SIG-M5 (cell line): ENCODE measurements at places on chromosomes 4 and X.

DNA sequence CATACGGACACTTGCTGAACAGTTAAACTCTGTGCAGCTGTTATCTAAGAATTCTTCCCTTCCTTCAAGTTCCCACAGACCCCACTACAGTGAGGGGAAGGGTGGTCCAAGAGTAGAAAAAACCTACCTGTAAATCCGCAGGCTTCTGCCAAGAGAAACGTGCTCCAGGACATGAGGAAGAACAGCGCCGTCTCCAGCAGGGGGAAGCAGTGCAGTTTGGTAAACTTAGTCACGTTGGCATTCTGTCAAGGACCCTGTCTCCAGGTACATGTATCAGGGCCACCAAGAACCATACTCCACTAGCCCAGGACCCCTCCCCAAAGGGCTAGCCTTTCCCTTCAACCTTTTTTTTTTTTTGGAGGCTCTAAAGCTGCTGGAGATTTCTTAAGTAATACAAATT, 79.9 kb downstream of the CHST7 start:
- DNase-seq: no peak

DNA sequence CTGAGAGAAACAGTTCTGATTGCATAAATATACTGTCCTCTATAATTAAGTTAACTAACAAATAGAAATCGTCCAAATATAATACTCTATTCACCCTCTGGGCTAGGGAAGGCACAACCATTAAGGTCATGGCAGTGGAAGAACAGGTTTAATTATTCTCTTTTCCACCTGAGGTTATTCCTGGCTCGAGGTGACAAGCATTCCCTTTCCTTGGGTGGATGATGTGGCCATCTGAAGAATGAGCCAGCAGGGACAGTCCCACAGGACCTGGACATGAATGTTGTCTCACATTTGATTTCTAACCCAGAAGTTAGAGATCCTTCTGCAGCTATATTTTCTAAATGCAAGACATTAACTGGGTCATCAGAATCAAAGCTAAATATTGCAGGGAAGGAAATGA, 5.5 kb downstream of the IBSP start:
- DNase-seq: no peak

GRCh38 chr4:54657551-54658251, at the start of gene KIT:
KIT (plus strand) TSS chr4:54657957; CDS start chr4:54658015, 58 bp downstream.
- no peak for DNase-seq

DNA sequence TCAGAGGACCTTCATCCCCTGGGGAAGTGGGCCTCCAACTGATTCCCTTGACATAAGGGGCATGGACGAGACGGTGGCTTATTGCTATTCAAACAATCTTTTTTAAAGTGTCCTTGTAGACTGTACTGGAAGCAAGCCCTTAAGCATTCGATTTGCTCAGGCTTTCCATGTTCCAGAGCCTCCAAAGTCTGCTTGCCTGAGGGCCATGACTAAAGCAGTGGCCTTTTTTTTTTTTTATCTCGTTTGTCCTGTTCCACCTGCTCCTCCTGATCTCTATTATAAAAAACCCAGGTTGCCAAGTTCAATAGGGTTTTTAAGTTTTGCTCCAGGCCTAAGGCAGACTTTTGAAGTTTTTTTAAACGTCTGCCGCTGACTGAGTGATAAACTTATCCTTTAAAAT, 103.7 kb upstream of the AADAT start:
- no peak for DNase-seq

DNA sequence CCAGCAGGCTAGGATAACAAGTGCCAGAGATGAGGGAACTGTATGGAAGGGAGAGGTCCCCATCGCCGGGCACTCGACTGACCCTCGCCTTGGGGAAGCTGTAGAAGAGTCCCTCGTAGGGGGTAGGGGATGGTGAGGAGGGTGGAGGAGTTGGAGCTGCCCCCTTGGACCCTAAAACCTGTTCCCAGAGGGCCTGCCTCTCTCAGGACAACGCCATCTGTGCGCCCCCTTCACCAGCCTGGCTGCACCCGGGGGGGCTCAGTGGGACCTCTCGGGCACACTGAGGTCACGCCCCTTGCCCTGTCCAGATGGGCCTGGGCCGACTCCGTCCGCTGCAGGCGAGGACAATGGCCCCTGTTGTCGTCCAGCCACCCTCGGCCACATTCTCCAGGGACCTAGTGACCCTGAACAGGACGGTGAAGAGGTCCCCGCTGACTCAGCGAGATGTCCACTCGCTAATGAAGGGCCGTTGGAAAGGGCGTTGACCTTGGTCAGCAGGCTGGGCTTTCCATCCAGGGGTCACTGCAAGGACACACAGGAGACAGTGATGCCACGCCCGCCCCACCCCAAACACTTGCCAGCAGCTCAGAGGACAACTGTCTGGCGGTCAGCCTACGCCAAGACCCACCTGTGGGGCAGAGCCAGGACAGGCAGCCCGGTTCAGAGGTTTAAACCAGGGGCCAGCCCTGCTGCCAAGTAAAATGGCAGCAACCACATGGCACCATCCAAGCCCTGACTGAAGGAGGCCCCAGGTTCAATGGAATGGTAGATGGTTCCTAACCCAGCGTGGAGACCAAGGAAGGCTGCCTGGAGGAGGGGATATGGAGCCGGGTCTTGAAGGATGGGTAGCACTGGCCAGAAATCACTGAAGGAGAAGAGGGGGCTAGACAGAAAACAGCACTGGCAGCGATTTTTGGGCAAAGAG, 51.2 kb downstream of the HMX1 start:
- DNase-seq: no peak

- no peak for DNase-seq
Observed at GRCh38 chrX:129636175-129636681, 18.5 kb downstream of the APLN start.

DNA sequence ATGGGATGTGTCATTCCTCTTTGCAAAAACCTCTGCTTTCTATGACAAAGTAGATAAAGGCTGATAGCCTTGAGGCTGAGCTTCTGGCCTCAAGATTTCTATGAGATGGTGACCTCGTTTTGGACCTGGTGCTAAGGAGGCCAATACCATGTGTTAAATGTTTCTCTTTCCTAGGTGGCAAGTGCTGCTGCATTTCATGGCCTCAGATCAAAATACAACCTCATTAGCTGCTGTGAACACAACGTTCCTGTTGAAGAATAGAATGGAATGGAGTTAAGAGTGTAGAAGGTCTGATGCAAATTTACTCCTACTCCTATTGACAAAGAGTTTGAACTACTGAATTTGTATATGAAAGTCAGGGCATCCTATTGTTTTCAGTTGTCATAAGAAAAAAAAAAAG, 112.0 kb downstream of the C4orf51 start:
- no peak for DNase-seq

DNA sequence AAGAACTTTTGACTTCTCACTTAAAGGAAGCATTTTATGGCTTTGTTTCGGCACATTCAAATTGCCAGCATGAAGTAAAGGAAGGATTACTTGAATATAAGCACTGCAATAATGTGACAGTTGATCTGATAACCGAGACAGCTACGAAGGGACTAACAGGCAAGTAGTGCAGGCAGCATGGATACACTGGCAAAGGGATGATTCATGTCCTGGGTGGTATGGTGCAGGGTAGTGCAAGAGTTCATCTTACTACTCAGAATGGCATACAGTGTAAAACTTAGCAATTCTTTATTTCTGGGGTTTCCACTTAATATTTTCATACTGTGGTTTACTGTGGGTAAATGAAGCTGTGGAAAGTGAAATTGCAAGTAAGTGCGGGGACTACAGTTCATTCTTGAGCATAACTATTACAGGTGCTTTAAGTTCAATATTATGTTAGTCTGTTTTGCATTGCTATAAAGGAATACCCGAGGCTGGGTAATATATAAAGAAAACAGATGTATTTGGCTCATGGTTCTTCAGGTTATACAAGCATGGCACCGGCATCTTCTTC, 611.8 kb downstream of the SPOCK3 start:
- no peak for DNase-seq

GRCh38 chrX:150202641-150203247, 160.4 kb upstream of the MAMLD1 start:
- DNase-seq: no peak

DNA sequence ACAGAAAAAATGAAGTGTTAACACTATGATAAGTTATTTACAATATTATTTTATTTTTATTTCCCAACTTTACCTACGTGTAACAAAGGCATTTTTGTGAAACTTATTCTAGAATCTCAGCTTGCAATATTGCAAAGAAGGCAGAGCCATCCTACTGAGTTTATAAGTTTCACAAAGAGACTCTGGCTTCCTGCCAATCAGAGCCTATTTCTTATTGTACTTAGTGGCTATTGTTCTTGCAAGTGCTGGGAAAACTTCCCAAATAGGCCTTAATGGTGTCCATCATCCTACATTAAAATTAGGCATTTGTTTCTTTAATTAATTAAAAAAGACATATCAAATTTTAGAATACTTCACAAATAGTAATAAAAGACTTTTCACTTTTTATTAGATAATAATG, 233.2 kb downstream of the EPHA5 start:
- no peak for DNase-seq

DNA sequence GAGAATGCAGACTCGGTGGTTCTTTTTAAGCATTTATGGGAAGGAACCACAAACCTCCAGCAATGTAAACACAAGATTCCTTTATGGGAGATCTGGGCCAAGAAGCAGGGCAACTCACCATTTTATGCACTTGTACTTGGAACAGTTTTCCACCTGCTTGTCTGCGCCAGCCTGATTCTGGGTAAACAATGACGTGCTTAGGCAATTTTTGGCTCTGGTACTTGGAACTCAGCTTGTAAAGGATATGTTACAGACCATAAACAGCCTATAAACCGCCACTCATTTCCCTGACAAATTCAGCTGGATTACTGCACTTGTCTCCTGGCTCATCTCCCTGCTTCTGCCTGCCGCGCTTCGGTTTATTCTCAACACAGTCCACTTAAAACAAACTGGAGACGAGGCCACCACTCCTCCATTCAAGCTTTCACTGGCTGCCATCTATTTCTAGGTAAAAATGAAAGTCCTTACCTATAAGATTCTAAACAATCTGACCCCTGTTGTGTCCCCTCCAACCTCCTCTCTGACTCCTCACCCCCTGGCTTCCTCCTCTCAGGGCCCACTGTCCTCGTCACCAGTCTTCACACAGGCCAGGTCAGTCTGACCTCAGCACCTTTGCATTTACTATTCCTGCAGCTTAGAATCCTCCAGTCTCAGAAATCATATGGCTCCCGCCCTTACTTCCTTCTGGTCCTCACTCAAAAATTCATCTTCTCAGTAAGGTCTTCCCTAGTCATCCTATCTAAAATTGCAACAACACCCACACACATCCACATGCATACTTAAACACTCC, 205.9 kb upstream of the GALNT7 start:
- no peak for DNase-seq

- no peak for DNase-seq
Observed at GRCh38 chrX:107736781-107737531, 38.6 kb downstream of the TSC22D3 start.

GRCh38 chrX:68989865-68990606, 161.2 kb downstream of the EFNB1 start:
- DNase-seq: no peak

DNA sequence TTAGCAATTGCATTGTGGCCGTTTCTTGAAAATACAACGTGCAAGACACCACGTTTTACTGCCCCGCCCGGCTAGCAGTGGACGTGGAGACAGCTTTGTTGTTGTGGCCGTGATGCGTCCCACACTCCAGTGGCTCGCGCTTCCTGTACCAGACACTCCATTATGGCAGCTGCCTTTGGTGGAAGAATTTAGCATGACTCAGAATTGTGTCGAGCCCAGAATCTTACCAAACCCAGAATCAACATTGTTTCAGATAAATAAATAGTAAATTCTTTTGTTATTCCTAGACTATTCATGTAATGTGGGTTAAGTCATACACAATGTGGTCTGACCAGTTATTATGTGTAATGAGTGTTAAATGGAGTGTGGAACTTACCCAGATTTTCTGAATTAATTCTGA, 25.3 kb upstream of the S100P start:
- no peak for DNase-seq

GRCh38 chr4:130183766-130184165, 1087.8 kb downstream of the C4orf33 start:
- DNase-seq: no peak

DNA sequence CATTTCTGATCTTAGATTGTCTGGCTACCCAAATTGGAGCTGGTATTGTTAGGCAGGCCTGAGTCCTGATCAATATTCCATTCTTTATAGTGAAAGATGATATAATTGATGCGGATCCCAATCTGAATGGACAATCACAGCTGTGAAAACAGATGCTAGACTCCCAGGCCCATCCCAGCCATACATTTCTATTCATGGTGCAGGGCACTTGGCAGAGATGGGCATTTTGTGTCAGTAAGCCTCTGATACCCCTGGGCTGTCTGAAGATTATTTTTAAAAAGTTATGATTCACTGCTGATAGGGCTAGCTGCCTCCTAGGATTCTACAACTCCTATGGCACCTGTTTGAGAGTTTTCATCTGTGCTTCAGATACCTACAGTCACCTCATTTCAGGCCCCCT, 61.2 kb upstream of the TSPAN7 start:
- DNase-seq: no peak

DNA sequence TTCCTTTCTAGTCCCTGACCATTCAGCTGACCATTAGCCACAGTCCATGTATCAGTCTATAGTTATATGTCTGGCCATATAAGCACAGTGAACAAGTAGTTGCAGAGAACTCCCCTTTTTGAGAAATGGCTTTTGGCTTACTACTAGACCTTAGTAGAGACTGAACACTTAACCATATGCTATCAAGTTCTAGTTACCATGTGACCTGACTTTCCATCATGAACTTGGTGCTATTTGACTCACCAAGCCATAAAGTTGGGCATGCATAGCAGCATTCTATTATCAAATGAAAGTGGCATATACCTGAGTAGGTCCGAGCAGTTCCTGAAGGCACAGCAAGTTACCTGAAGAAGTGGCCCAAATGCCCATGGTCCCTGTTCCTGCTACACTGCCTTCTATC, 74.5 kb upstream of the IL2 start:
- no peak for DNase-seq

DNA sequence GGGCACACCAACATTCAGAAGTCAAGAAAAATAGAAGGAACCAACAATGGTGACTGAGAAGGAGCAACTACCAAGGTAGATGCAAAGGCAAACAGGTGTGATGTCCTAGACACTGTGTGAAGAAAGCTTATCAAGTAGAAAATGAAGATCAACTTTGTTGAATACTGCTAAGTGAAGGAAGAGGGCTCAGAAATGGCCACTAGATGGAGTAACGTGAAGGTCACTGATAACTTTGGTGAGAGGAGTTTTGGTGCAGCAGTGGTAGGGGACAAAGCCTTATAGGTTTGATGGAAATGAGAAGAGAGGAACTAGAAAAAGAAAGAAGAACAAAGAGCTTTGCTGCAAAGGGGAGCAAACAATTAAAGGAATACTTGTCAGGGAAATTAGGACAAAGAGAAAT, 23.5 kb downstream of the OTC start:
- DNase-seq: no peak

- DNase-seq: no peak
Observed at GRCh38 chr4:180794333-180794732, 1448.9 kb upstream of the TENM3 start.

DNA sequence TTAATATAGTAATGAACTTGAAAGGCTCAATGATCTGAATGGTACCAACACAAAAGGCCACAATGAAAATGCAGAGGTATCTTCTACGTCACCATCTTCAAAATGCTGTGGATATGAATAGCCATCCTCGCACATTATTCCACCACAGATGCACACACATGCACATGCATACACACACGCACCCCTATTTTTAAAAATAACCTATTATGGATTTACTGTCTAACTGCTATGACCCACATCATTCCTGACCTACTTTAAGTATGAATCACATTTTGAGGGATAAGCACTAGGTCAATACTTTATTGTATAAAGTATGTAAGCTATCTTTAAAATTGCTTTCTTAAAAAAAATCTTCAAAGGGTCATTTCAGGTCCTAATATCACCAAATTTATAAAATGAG, 24.4 kb upstream of the CORIN start:
- no peak for DNase-seq

- DNase-seq: no peak
Observed at GRCh38 chr4:156111686-156112085, 158.0 kb upstream of the CTSO start.
